ENCODE measurements at places on chromosomes 12 and 14.
A peak's percentile ranks its signal among the peaks of the same experiment; 100 is the strongest.

DNA sequence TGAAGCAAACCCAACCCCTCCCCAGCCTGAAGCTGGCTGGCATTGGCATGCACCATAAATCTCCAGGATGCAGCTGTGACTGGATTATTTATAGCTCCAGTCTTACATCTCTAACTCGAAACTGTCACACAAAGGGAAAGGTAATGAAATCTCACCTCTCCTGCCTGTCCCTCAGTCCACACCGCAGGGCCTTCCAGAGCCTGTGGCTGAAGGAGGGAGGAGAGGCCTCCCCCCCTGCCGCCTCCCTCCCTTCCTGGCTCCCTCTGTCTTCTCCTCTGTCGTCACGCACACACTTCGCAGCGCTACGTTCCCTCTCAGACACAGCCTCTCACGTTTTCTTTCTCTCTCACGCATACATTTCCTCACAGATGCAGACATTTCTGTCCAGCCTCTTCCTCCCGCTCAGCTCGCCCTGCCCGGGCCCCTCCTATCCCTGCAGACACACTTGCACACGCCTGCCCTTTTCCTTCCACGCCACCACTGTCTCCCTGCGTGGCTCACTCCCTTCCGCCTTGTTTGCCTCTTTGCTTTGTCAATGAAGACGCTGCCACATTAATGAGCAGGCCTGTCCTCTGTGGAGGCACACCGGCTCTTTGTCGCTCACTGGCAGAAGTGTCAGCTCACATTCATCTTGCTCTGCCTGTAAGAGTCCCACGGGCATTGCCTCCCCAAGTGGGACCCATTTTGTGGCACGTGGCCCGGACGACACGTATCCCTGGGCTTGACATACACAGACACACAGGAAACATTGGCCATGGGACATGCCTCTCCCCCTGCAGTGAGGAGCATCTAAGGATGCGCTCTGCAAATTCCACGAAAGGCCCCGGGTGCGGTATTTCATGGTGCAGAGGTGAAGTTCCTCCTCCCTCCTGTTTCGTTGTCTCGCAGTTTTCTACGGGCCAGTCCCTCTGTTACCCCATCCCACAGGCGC is 27.9 kb downstream of the IRF2BPL start:
- peak; percentile 97 for DNase-seq

- no peak for DNase-seq
Measured at GRCh38 chr12:12818701-12819100, 5.6 kb downstream of the DDX47 start.

DNA sequence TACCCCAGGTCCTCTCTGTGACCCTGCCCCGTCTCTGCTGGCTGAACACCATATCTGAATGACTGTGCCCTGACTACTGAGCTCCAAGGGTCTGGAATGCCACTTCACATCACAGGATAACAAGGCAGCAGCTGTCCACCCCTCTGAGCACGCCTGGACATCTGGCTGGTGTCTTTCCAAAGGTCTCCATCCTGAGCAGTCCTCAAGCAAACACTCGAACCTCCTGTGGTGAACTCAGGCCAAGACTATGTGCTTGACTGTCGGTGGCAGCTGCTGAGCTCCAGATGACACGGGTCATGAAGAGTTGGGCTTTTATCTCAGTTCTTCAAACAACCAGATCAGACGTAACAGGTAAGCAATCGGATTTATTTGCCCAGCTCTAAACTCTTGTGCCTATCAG is 117.2 kb upstream of the BCL2L14 start:
- DNase-seq, result no peak

DNA sequence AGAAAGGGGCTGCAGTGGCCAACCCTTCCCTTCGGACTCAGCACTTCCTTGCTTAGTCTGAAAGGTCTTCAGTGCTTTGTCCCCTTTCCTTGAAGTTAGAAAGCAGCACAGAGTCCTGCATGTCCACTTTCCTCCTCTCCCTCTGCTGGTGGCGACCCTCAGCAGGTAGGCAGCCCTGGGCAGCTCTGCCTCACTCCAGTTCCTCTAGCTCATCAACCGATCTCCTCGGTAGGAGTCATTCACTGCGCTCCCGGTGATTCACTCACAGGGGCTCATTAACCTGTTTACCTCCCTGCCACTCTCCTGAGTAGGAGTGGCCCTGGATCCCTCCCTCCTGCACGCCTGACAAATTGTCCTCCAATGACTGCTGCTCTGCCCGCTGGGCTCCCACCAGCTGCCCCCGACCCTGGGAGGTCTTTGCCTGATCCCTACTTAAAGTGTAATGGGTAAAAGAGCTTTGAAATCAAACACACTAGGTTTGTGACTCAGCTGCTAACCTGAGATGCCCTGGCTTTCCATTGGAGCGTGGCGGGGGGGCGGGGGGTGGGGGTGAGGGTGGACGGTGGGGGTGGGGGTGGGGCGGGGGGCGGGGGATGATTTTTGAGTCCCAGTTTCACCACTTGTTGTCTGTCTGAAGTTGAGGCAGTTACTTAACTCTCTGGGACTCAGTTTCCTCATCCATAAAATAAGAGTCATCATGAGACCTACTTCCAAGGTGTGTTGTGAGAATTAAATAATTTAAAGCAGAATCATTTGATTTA is 4.2 kb downstream of the SCNN1A start:
- peak; percentile 67 for DNase-seq

GRCh38 chr12:100987552-100988521 is 193.3 kb downstream of the ANO4 start:
- peak; percentile 98 for DNase-seq

DNA sequence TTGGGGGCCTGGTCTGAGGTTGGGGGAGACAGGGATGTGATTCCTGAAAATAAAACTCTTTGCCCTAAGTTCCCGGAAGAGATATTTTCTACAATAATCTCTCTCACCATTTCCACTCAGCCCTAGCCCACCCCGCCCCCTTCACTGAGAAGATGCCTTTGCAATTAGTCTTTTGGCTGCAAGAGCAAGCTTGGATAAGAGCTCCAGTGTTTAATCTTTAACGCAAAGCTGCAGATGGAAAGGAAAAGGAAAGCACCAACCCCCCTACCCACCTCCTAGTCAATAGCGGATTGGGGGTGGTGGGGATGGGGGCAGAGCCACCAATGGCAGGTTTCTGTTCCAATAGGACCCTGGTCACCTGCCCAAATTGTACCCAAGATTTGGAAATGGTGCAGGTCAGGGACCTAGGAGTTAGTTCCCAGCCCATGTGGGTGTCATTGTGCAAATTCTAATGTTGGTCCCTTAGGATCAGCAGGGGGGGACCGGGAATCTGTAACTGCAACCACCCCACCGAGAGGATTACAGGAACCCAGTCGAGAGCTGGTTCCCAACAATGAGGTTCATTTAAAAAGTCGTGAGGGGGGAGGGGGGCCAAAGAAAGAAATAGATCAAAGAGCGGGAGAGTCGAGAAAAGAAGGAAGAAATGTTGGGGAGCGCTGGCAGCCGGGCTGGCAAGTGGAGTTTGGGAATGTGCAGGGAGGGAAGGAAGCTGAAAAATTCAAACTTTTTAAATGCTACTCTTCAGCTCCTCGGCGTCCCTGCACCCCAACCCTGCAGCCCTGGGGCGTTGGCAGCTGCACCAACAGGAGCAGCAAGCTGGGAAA is 1.6 kb downstream of the ZFP36L1 start:
- no peak for DNase-seq

- no peak for DNase-seq
Measured at GRCh38 chr12:94942663-94943062, 60.8 kb downstream of the NDUFA12 start.

- DNase-seq, result no peak
Measured at GRCh38 chr14:98906123-98906995, 365.6 kb downstream of the BCL11B start.

DNA sequence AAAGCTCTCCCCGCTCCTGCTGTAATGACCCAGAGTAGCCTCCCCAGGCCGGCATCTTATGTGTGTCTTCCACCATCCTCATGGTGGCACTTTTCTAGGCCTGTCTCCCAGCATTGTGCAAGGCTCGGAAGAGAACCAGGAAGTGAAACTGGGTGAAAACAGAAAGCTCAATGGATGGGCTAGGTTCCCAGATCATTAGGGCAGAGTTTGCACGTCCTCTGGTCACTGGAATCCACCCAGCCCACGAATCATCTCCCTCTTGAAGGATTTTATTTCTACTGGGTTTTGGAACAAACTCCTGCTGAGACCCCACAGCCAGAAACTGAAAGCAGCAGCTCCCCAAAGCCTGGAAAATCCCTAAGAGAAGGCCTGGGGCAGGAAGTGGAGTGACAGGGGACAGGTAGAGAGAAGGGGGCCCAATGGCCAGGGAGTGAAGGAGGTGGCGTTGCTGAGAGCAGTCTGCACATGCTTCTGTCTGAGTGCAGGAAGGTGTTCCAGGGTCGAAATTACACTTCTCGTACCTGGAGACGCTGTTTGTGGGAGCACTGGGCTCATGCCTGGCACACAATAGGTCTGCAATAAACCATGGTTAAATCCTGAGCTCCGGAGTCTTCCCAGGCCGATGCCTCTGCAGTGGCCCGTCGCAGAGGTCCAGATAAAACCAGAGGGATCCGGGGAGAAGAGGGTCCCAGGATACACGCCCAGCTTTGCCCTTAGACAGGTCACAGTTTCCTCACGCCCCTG is 15.6 kb downstream of the ACVRL1 start:
- no peak for DNase-seq

- no peak for DNase-seq
Measured at GRCh38 chr14:36028218-36028617, 148.3 kb downstream of the PTCSC3 start.

DNA sequence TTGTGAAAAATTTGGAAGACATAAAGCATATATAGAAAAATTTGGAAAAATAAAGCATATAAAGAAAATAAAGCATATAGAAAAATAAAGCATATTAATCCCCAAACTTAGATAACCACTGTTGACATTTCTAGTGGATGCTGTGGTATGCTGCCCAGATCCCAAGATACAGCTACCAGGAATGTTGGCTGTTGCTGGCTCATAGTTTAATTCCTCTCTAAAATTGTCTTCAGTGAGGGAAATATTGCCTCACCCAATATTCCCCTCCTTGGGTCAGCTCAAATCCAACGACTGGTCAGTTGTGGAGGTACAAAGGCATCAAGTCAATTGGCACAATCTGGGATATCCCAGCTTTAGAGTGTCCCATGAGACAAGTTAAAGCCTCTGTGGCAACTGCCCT is 10.1 kb upstream of the KICS2 start:
- DNase-seq, result no peak

GRCh38 chr14:69518289-69519101 is 34.0 kb downstream of the PLEKHD1 start:
- DNase-seq, result no peak

- no peak for DNase-seq
Measured at GRCh38 chr14:60485057-60485597, 736 bp downstream of the C14orf39 start.

GRCh38 chr12:116376354-116377193 is 99.1 kb upstream of the MED13L start:
- DNase-seq, result no peak

GRCh38 chr14:67167420-67168109 is 21.7 kb upstream of the GARIN2 start:
- DNase-seq, result no peak

- peak; percentile 48 for DNase-seq
Measured at GRCh38 chr14:65098586-65098985, 3.7 kb downstream of the MAX start.

GRCh38 chr14:94101748-94102147 is 8.8 kb upstream of the IFI27 start:
- DNase-seq, result no peak

DNA sequence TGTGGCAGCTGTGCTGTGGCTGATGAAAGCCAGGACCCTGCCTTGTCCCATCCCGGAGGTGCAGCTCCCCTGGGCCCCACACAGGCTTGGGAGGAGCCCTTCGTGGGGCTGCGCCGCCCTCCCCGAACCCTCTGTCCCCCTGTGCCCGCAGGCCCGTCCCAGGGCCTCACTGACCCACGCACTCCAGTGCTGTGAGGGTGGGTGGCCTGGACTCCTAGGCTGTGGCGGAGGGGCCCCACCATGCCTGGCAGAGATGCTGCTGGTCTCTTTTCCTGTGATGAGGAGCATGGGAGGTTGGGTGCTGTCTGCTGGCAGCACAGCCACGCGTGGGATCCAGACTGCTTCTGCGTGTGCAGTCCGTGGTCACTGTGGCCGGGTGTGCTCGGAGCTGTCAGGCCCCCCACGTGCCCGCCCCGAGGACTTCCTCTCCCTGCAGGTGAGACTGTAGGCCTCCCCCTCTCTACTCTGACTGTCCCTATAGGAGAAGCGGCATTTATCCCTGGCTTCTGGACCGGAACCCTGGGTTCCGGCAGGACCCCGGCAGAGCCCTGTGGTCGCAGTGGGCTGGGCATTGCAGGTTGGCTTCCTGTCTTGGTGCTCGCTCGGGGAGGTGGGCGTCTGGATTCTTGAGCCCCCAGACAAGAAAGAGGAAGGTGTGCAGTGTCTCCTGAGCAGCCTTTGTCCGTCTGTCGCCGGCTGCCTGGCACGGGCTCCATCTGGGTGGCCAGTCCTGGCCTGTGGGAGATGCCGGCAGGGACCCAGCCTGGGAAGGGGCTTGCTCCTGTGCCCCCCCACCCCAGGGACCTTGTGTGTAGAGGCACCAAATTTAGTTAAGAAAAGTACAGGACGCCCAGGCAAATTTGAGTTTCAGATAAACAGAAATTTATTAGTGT is 2.3 kb downstream of the MTA1 start:
- peak; percentile 40 for DNase-seq

- DNase-seq, result no peak
Measured at GRCh38 chr14:68386950-68387779, 405.7 kb downstream of the ZFP36L1 start.

DNA sequence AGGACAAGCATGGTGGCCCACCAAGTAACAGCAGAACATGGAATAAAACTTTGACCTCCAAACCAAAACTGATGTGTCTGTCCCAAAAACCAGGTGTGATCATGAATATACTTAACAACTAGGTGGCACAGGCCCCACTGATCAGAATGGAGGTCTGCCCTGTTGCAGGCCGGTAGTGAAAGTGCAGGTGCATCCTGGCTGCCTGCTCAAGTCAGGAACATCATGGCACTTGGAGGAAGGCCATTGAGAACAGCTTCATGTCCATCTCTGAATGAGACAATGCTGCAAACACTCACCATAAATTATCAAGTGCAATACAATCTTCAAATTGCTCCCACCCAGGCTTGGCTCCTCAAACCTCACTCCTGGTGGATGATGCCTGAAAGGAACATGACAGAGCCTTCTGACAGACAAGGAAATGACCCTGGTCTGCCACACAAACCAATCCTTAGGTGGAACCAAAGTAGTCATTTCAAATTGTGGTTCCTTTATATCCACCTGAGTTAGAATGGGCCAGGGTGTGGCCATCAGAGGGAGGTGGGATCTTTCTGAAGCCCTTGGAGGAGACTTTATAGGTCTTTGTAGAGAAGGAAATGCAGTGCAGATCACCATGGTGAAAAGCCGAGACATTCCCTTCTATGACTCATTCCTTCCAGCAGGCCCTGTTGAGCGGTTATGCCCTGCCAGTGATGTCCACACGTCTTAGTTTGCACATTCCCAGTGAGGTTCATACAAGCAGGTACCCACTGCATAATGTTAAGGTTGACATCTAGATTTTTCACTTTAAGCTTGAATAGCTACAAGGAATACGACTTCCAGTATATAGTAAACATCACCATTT is 36.0 kb downstream of the EGLN3 start:
- DNase-seq, result no peak

GRCh38 chr12:120465756-120466155 is 3.8 kb downstream of the SRSF9 start:
- DNase-seq, result no peak

Measured in KBM-7 (cell line).